ENCODE measurements at places on chromosomes 2 and 18. TPM values are rescaled to one million over a fixed set of nuclear protein-coding genes. Genes with fewer than 3 reads are reported as not detected.

Gene NCKAP5
- 0.65 TPM for total RNA-seq

- peak; percentile 86 for DNase-seq
These were observed 42.0 kb upstream of the IL1R1 start for GRCh38 chr2:102100371-102101096.

Gene ANKRD30BL
- not detected for total RNA-seq

Gene NGEF
- not detected for total RNA-seq

Gene DTNA
- 14.5 TPM for total RNA-seq

GRCh38 chr18:48136827-48137373, 206.4 kb upstream of the SMAD2 start:
- peak; percentile 16 for DNase-seq

- peak; percentile 13 for DNase-seq
These were observed 738.2 kb downstream of the LRP1B start for GRCh38 chr2:141392517-141393213.

GRCh38 chr2:199485732-199486335, 28.1 kb upstream of the SATB2 start:
- peak; percentile 74 for DNase-seq

Gene RGPD3
- 0.13 TPM for total RNA-seq

DNA sequence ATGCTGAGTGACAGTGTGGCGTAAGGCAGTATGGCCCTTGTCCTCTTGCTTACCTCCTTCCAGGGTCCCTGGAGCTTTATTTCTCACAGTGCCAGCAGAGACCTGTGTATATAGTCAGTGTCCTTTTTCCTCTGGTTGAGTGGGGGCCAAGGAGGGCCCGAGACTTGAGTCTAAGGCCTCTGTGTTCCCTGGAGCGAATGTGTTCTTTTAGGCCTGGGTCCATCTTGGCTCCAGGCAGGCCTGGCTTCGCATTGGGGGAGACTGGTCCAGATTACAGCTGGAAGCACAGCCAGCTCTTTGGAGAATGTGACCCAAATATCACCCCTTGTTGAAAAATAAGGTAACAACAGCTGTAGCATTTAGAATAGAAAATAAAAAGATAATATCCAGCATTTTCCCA, 5.0 kb downstream of the VAMP5 start:
- DNase-seq, result no peak

- no peak for DNase-seq
These were observed 7.6 kb upstream of the KCTD1 start for GRCh38 chr18:26555804-26556553.

DNA sequence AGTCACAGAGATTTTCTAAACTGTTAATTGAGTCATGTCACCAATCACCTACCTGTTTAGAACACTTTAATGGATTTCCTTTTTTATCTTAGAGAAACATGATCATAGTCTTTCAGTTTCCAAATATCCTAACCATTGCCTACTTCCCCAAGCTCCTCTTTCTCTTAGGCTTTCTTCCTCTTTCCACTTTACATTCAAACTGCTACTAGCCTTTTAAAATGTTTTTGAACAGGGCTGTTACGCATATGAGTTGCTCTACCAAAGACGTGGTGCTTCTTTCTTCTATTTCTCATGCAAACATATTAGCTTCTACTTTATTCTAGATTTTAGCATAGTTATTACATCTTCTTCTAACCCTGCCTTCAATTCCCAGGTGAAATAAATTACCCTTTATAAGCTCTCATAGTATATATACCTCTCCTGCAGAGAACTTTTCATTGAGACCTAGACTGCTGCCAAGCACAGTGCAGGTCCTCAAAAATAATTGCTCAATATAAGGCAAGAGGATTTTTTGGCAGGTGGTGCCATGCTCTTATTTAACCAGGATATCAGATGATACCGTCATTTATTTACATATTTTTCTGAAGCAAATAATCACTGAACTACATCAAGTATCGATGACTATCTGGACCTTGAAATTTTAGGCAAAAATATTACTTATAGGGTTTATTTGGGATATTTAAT, 937.1 kb downstream of the TSN start:
- no peak for DNase-seq

GRCh38 chr2:7225848-7226247, 308.6 kb downstream of the RNF144A start:
- no peak for DNase-seq

Gene OR6B2
- not detected for total RNA-seq

- no peak for DNase-seq
These were observed 1706.1 kb upstream of the CELF4 start for GRCh38 chr18:39271654-39272053.

Gene COLEC12
- total RNA-seq, result 25.9 TPM
